Activated CD8-positive, alpha-beta memory T cell treated with anti-CD3 and anti-CD28 coated beads for 36 hours (primary cell): ENCODE measurements at places on chromosomes 5 and 9. TPM values are rescaled to one million over a fixed set of nuclear protein-coding genes. Genes with fewer than 3 reads are reported as not detected.

The TIMD4 gene
- total RNA-seq: 1.0 TPM

The JAK2 gene
- total RNA-seq: 29.2 TPM

The CA9 gene
- total RNA-seq: 5.5 TPM

The C9orf153 gene
- total RNA-seq: not detected

The GADD45G gene
- total RNA-seq: 3.2 TPM

The UAP1L1 gene
- total RNA-seq: 29.6 TPM

The ADAMTS13 gene
- 0.89 TPM for total RNA-seq
